ENCODE measurements at places on chromosomes 7 and 10.

- no peak for DNase-seq
Observed at GRCh38 chr10:43295436-43295835, 28.6 kb upstream of the RASGEF1A start.

DNA sequence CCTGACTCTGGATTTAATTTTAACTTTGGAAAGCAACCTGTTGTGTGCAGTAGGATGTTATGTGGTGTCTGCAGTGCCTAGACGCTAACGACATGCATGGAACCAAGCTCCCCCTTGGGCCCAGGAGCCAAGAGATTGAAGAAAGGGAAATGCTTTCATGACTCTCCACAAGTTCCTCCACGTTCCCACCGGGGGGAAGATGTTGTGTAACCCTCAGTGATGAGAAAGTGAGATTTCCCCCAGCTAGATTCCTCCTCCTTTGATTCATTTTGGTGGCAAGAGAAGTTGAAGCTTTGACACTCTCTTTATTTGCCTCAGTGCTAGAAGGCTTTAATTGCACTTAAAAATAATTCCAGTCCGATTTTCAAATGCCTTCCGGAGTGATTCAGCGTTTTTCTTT lies 157.9 kb upstream of the INSYN2A start:
- DNase-seq: no peak

GRCh38 chr10:63547628-63548360 lies 26.6 kb downstream of the REEP3 start:
- no peak for DNase-seq

DNA sequence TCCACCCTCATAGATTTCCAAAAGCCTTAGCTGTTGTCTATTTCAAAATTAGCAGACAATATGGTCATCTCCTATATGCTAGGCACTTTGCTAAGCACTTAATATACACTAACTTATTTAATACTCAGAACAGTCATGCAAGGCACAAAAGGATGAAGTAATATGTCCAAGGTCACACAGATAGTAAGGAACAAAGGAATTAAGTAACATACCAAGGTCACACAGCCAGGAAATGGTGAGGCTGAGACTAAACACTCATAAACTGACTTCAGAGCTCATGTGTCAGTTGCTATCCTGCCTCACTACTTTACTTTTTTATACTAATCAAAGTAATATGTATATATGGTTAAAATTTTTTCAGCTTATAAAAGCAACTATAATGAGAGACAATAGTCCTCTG lies 23.6 kb upstream of the HIBADH start:
- no peak for DNase-seq

GRCh38 chr10:89357975-89358374 lies 19.9 kb upstream of the IFIT1B start:
- DNase-seq: no peak

DNA sequence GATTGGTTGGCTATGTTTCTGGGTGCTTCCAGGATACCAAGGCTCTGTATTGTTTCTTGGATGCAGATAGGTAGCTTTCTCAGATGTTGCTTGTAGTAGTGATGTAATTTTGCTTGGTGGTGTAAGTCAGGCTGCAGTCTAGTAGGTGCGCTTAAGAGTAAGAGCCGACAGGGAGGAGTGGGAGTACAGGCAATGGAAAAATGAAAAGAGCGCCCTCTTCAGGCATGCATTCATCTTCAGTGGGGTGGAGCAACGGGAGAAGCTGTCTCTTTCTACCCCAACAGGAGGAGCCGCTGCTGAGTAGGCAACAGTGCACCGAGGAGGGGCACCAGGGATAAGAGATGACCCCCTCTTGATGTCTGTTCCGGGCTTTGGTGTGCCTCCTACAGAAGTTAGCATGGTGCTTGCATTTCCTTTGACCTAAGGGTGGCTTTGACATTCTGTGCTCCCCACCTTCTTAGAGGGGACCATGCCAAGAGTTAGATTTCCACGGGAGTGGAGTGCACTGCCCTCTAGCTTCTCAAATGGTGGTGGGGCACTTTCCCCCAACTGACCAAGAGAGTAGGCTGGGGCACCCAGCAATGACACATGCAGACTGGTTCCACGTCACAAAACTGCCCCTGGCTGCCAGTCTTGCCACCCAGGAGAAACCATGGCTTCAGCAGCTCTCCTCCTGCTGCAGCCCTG lies 56.1 kb downstream of the ZNF783 start:
- no peak for DNase-seq
